ENCODE measurements at places on chromosomes 3 and 15. TPM values are rescaled to one million over a fixed set of nuclear protein-coding genes. Genes with fewer than 3 reads are reported as not detected.

DNA sequence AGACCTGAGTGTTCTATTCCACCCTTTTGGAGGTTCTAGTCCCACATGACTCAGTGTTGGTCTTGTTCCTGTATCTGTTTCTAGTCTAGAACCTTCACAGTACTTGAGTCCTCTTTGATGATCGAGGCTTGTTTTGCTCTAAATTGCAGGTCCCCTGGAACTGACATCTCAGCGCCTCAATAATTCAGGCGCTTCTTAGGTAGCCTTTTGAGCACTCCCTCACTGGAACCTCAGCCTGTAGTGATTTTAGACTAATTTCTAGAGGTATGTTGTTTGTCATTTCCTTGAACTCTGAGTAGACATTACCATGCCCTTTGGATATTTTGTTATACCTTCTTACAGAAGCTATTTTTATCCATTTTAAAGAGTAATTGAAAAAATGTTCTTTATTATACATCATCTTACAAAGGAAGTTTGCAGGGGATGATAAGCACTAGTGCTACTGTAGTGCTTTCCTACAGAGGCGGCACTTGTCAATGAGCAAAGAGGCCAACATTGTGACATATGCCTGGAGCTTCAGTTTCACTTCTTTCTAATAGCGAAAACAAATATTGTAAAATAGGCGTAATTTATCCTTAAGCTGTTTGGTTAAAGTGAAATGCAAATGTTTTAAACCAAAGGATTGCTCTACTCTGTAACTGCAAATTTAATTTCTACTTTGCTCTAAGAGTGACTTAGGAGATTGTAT lies 75.7 kb downstream of the EFL1 start:
- DNase-seq = no peak

DNA sequence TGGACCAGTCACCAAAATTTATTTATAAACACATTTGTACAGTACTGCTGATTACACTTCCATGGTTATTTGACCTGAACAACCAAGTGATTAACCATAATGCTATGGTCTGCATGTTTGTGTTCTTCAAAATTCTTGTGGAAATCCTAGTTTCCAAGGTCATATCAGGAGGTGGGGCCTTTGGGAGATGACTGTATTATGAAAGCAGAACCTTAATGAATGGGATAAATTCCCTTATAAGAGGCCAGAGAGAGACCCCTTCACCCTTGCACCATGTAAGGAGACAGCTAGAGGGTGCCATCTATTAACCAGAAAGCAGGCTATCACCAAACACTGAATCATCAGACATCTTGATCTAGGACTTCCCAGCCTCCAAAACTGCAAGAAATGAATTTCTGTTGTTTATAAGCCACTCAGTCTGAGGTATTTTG lies 1.9 kb downstream of the SCAPER start:
- no peak for DNase-seq

- peak; percentile 39 for DNase-seq
Observed at GRCh38 chr15:73321496-73322450, 47.0 kb downstream of the HCN4 start.

DNA sequence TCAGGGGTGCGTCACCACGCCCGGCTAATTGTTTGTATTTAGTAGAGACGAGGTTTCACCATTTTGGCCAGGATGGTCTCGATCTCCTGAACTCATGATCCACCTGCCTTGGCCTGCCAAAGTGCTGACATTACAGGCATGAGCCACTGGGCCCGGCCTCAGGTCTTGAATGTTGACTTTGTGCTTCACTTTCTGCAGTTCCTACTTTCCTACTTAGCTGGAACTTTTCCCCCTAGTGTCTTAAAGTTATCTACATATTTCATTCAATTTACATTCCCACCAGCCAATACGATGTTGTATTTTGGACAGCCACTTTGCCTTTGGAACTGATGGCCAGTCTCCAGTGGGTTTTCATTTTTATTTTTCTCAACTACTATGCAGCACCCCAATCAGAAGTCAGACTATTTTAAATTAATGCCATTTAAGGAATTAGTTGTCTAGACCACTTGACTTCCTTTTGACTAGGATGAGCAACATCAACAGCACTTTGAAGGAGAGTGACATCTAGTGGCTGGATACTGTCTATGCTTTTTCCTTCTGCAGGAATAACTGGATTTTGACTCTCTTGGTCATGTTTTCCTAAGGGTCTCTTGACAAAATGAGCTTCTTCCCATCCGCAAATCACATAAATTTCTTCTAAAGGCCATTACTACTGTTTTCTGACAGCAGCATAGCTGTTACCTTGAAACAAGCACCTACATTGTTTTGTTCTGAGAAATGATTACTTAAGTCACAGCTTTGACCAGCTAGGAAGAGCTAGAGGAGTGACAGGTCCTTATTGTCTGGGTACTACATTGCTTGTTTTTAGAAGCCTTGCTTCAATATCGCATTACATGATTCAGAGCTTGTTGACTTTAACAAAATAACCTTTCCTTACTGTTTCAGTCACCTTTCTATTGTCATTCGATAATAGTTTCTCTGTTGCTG lies 140.2 kb downstream of the ITPR1 start:
- DNase-seq = no peak

Gene DLG1
- total RNA-seq = 78.7 TPM

DNA sequence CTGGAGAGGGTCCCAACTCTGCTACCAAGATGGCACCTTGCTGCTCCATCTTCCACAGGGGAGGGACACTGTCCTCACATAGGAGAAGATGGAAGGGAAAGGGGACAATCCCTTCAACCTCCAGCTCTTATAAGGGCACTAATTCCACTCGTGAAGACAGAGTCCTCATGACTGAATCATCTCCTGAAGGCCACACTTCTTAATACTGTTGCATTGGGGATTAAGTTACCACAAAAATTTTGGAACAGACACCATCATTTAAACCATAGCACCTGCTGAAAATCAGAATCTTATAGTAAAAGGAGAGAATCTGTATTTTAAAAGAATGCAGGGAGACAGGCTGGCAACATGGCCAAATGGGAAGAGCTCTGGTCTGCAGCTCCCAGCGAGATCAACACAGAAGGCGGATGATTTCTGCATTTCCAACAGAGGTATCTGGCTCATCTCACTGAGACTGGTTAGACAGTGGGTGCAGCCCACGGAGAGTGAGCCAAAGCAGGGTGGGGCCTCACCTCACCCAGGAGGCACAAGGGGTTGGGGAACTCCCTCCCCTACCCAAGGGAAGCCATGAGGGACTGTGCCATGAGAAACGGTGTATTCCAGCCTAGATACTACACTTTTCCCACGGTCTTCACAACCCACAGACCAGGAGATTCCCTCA lies 69.4 kb upstream of the LIPC start:
- no peak for DNase-seq

DNA sequence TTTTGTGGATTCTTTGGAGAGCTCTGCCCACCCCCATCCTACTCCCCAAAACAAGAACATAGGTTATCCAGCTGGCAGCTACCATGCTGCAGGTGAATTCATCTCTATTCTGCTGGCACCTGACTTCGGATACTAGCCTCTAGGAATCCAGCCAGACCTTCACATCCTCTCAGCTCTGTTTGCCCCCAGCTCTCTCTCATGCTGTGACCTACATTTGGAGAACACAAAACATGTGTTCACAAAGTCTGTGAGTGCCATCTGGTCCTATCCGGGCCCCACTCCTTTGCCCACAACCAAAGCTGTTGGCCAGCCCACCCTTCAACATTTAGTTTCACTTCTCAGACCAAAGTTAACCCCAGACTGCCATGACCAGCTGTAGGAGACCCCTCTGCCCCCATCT lies 89.4 kb upstream of the C3orf80 start:
- DNase-seq = no peak

DNA sequence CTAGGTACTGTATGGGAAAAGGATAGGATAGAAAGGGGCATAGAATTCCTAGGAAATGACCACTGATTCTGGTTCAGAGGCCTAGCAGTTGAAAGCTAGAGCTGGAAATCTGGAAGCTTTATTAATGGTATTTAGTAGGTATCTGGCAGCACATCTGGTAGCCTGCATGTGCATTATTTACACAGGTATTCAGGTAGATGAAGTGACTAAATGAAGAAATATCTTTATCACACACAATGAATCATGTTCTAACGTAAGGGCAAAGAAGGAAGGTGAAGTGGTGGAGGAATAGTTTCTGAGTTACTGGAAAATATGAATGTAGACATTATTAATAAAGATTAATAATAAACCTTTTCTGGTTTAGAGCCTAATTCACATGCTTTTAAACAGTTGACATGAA lies 119.9 kb downstream of the MBNL1 start:
- no peak for DNase-seq

DNA sequence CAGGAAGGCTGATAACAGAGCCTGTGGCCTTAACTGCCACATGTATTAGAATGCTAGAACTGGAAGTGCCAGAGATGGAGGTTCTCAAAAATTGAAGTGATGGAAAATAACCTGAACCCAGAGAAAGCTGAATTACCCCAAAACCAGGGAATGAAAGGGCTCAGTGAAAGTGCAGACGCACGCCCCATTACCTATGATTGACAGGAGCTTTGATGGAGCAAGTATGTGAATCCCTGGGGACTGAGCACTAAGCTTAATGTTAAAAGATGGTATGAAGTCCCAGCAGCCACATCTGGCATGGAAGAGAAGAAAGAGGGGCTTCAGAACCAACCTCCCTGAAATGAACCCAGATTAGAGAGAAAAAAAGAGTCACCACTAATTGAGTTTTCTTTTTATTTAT lies 118.4 kb upstream of the FHIT start:
- DNase-seq = no peak

GRCh38 chr3:185757176-185757575 lies 67.7 kb downstream of the IGF2BP2 start:
- DNase-seq = no peak

Gene PEX5L
- total RNA-seq = 0.86 TPM

GRCh38 chr3:170738766-170739165 lies 131.2 kb downstream of the RPL22L1 start:
- no peak for DNase-seq

Gene EPHA3
- 0.27 TPM for total RNA-seq

Gene SAMD7
- total RNA-seq = not detected

DNA sequence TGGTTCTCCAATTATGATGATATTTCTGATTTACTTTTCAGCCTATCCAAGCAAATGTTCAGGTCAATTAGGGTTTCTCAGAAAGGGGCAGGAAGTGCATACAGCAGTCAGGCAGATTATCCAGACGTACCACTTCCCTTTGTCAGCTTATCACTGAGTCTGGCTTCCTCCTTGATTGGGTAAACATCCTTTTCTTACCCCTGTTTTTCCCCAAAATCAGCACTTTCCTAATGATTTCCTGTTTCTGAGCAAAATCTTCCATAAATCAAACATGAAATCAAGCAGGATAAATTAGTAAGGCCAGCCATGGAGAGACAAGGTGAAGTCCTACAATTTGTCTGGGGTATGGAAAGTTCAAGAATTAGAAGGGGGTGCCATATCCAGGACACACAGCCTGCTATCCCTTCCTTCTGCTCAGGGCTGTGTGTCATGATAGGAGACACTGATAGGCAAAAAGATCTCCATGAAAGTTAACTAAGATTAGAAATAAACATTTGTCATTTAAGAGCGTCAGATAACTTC lies 29.0 kb downstream of the ADIPOQ start:
- no peak for DNase-seq

- DNase-seq = no peak
Observed at GRCh38 chr15:48225771-48226170, 19.7 kb downstream of the SLC12A1 start.

Gene GPR62
- total RNA-seq = 0.41 TPM

GRCh38 chr3:16928386-16929132 lies 43.8 kb downstream of the PLCL2 start:
- no peak for DNase-seq

Gene PTX3
- 0.11 TPM for total RNA-seq

DNA sequence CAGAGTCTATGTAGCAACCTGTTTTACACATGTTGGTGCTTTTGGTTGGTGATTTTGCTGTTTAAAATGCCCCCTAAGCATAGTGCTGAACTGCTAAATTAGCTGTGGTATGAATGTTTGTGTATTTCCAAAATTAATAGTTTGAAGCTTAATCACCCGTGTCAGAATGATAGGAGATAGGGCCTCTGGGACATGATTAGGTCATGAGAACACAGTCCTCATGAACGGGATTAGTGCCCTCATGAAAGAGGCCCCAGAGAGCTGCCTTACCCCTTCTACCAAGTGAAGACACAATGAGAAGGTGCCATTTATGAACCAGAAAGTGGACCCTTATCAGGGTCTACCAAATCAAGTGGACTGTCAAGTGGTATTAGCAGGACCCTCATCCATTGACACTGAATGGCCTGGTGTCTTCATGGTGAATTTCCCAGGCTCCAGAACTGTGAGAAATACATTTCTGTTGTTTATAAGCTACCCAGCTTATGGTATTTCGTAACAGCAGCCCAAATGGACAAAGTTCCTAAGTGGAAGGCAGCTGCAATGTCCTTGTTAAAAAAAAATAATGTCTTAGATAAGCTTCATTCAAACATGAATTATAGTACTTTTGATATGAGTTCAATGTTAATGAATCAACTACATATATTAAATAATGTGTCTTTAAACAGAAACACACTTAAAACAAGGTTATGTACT lies 37.7 kb upstream of the FRMD4B start:
- DNase-seq = no peak

- DNase-seq = no peak
Observed at GRCh38 chr15:63663906-63664305, 66.7 kb downstream of the FBXL22 start.

Gene LCTL
- 0.99 TPM for total RNA-seq

DNA sequence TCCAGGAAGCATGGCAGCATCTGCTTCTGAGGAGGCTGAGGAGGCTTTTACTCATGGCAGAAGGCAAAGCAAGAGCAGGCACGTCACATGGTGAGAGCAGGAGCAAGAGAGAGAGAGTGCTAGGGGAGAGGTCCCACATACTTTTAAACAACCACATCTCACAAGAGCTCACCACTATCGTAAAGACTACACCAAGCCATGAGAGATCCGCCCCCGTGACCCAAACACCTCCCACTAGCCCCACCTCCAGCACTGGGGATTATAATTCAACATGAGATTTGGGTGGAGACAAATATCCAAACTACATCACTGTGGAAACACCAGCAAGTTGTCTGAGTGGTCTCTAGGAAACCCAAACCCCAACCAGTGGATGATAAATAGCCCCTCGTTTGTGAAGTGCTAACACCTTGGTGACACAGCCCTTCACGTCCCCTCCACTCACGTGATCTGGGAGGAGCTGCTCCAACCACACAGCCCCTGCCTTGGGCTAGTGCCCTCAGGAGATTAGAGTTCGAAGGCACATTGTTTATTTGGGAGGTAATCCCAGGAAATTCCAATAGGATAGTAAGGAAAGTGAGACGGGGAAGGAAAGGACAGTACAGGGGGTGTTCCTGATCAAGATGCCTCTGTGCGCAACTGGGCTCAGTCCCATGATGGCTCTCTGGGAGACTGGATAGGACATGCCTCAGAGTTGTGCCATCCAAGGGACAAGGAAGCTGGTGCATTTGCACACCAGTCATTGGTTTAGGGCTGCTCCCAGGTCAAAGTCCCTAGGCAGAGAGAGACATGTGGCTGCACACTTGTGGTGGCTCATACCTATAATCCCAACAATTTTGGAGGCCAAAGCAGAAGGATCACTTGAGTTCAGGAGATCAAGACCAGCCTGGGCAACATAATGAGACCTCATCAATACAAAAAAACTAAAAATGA lies 80.6 kb upstream of the CTNNB1 start:
- peak; percentile 34 for DNase-seq

Gene JAGN1
- 29.1 TPM for total RNA-seq

Gene XXYLT1
- total RNA-seq = 38.3 TPM

GRCh38 chr15:101479851-101480612 lies 9.5 kb downstream of the PCSK6 start:
- peak; percentile 44 for DNase-seq
